ENCODE measurements at places on chromosomes 1 and 21.
A peak's percentile ranks its signal among the peaks of the same experiment; 100 is the strongest.

GRCh38 chr1:28737307-28738132, 780 bp downstream of the YTHDF2 start:
- peak; percentile 66 for DNase-seq

- no peak for DNase-seq
These were observed 13.1 kb downstream of the FGGY start for GRCh38 chr1:59309795-59310548.

- no peak for DNase-seq
These were observed 24.1 kb downstream of the SLC9A1 start for GRCh38 chr1:27130798-27131197.

DNA sequence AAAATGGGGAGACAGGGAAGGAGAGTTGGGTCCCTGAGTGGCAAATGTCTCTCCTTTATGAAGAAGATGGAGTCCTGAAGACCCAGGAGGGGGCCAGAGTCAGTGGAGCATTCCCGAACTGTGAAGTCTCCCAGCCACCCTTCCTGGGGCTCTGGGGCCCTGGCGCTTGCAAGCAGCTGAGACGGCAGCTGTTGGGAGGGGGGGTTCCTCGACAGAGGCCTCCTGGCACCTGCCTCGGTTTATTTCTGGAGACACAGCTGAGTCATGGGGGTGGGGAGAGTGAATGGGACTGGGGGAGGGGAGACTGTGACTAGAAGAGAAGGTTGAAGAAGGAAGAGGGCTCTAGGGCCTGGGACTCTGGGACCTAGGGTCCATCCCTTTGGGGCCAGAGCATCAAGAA, 14.0 kb downstream of the NES start:
- no peak for DNase-seq

- no peak for DNase-seq
These were observed 703 bp downstream of the ERI3 start for GRCh38 chr1:44354268-44354839.

- no peak for DNase-seq
These were observed 1280.1 kb downstream of the KCNT2 start for GRCh38 chr1:195328102-195328501.

DNA sequence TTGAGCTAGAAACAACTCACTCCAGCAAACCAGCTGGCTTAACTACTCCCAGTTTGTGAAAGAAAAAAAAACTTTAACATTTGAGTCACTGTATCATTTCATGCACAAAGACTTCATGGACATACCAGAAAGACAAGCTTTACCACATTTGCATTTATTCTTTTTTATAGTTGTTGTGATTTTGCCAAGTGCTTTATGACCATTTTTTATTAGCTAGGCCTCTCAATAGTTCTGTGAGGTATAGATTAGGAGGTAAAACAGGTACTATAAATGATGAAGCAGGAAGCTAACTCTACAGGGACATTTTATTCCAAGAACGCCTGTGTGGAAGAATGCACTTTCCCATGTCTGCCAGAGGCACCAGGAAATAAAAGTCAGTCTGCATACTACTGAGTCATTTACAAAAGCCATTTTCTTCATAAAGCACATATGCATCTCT, 8.2 kb upstream of the DENND1B start:
- no peak for DNase-seq

DNA sequence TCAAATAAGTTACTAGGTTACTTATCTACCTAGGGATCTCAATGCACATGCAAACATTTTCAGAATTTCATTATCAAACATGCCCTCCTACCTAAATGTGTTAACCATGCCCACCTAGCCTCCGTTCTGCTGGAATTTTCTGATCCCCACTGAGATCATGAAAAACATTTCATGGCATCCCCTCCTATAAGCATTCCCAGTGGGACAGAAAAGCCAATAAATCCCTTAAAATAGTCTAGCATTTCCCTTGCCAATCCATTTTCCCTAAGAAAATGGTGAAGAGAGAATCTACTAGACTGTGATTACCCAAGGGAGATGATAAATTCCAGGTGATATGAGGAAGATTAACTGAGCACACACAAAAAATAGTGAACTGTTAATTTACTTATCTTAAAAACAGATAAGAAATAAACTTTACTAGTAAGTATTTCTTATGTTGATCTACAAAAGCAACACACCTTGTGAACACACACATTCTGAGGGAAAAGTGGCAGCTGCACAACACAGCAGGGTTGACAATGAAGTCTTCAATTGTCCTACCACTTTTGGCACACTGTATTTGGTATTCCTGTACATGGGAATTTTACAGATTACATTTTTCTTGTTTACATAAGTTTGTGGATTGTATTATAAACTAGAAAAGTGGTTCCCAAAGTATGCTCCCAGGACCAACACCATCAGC, 49.6 kb downstream of the ARID4B start:
- DNase-seq = no peak

- DNase-seq = no peak
These were observed 38.7 kb upstream of the LRRC8C start for GRCh38 chr1:89594096-89594740.

DNA sequence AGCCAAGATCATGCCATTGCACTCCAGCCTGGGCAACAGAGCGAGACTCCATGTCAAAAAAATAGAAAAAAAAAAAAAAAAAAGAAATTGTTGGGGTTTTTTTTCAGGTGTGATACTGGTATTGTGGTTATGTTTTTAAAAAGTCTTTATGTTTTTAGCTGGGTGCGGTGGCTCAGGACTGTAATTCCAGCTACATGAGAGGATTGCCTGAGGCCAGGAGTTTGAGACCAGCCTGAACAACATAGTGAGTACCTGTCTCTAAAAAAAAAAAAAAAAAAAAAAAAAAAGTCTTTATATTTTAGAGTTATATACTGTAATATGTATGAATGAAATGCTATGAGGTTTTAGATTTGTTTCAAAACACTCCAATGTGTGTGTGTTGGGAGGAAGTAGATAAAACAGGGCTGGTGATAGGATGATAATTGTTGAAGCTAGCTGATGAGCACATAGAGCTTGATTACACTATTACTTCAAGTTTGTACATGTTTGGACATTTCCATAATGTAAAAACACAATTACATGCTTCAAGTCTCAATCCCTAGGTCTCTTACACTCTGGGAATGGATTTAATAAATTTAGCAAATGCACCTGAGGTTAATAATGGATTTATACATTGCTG, 30.2 kb upstream of the ATP5PO start:
- DNase-seq = no peak

Data from CD4-positive, alpha-beta T cell treated with Interferon alpha-2 for 1 hour (primary cell).